ENCODE measurements at places on chromosomes 1 and 21.

DNA sequence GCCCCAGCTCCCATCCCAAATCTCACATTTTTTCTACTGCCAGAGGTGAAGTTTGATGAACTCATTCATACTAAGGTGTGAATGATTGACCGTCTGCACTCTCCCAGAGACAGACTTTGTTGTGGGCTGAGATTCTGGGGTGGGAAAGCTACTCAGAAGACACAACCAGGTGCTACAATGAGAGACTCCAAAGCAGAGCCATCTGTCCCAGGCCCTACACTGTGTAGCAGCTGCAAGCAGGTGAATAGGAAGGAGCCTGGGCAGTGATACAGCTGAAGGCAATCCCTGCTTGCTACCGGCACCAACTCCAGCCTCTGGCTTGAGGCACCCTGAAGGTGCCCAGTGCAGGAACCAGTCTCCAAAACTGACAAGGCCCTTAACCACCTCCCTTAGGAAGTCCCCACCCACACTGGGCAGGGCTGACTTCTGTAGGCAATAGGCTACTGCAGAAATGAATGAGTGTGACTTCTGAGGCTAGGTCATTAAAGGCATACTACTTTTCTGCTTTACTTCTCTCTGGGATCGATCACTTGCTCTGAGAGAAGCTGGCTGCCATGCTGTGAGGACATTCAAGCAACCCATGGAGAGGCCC, 79.7 kb upstream of the RUNX3 start:
- no peak for DNase-seq

DNA sequence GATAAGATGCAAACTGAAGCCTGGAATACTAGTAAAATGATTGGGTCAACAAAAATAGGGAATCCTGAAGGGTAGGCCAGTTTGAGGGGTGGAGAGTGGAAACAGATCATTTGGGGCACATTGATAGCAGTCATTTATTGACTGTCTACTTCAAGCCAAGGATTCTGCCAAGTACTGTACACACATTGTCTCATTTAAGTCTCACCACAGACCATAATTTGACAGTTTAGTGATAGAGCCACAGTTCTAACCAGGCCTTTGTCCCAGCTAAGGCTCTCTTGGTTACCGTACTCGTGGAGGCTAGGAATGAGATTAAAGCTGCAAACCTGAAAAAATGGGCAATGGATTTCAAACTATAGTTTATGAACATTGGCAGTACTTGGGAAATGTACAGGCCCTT, 11.2 kb downstream of the RBM15 start:
- DNase-seq = no peak

DNA sequence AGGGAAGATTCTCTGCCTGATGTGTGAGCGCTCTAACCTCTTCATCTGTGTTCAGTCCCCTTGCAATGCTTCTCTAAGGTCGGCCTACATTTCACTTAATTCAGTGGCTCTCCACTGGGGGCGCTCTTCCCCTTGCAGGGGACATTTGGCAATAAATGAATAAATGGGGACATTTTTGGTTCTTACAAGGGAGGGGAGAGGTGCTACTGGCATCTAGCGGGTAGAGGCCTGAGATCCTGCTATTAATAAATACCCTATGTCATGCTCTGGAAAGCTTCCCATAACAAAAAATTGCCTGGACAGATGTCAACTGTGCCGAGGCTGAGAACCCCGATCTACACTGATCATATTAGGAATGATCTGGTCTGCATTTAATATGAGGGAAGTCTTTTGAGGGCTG, 25.9 kb upstream of the DNAJC11 start:
- peak; percentile 66 for DNase-seq

DNA sequence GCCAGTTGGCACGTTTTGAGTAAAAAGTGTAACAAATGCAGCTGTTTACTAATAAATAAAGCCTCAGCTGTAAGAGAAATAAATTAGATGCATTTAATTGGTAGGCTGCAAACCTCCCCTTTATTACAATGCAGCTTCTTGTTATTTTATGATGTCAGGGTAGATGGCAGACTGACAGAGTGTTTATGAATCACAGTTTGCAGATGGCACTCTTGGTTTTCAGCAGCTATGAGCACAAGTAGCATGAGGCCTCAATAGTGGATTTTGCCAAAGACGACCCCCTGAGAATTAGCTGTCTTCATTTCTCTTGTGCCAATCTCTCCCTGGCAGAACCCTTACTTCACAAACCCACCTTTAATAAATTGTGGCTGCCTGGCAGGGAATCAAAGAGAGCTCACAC, 161.2 kb upstream of the C1orf87 start:
- no peak for DNase-seq

Data from stimulated activated CD4-positive, alpha-beta T cell treated with anti-CD3 and anti-CD28 coated beads, Interleukin-2, amount 100 ng/mL, for 48 hours (primary cell).